ENCODE measurements at places on chromosomes 2 and 18.

- DNase-seq: peak; percentile 5
These were observed 12.2 kb upstream of the PSMA8 start for GRCh38 chr18:26121476-26121875.

DNA sequence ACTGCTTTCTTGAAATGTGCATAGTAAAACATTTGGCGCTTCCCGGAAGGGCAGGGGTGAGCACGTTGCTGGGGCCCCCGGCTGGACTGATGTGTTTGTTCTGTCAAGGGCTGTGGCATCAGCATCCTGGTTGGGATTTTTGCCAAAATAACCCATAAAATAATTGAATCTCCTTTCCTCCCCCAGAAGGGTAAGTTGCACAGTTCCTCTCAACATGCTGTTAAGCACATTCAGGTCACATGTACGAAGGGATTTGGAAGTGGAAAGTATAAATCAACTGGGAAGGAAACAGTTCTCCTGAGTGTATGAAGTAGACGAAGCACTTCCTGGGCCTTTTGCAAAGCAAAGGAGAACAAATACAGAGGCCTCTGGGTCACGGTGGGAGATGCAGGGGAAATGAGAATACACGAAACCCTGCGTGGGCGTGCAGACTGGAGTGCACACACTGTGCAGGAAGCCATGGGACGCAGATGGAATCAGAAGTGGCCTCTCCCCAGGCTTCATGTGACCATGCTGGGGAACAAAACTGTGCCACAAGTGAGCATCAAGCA lies 183.9 kb downstream of the LPIN1 start:
- no peak for DNase-seq

- peak; percentile 64 for DNase-seq
These were observed 32.8 kb upstream of the SLC14A1 start for GRCh38 chr18:45690975-45691815.

- peak; percentile 77 for DNase-seq
These were observed 39.7 kb downstream of the DYNC1I2 start for GRCh38 chr2:171726847-171727450.

- no peak for DNase-seq
These were observed 280.0 kb downstream of the FIGN start for GRCh38 chr2:163455815-163456214.

GRCh38 chr18:75246721-75247610 lies 36.4 kb downstream of the TSHZ1 start:
- peak; percentile 84 for DNase-seq

DNA sequence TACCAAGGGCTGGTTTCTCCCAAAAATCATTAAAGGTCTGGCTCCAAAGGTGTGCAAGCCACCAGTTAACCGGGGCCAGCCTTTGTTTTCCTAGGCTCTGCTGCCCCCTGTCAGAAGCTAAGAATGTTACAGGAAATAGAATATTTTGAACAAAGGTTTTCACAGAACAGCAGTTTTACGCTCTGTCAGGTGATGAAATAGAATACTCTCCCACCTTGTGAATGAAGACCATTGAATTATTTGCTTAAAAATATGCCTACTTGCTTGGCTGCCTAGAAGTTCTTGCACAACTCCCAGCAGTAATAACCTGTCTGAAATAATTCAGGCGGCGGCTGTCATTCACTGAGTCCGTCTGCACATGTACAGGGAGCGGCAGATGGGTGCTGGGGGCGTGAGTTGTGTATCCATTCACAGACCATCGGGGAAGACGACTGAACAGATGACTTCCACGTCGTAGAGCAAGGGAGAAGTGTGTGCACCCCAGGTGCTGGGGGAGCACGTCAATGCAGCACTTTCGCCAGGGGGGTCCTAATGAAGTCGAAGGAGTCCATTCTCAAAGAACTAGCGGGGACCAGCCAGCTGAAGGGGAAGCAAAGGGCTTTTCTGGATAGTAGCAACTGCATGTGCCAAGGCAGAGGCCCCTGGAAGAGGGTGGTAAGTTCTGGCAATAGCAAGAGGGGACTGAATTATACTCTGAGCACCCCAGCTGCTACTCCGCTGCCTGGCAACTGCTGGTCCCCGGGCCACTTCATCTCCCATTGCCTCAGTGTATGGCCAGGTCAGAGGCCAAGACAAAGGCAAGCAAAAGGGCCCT lies 56.1 kb downstream of the SF3B1 start:
- no peak for DNase-seq

DNA sequence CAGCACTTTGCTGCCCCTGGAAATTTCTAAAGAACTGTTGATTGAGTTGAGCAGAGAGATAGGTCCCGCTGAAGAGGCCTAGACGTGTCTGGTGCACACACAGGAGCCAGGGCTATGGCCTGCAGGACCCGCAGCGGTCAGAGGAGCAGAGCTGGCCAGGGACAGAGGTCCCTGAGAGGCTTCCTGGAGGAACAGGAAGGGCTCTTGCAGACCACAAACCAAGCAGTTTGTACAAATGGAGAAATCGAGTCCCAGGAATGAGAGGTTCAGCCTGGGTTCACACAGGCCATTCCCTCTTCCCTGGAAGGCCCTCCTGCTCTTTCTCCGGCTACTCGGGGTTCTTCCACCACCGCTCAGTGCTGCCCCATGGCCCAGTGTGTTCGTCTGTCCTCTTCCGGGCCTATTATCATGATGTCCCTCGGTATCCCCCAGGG lies 1.2 kb upstream of the BIN1 start:
- no peak for DNase-seq

- peak; percentile 26 for DNase-seq
These were observed 99.1 kb downstream of the EN1 start for GRCh38 chr2:118748245-118748885.

GRCh38 chr2:19837235-19837766 lies 64.5 kb downstream of the TTC32 start:
- no peak for DNase-seq

DNA sequence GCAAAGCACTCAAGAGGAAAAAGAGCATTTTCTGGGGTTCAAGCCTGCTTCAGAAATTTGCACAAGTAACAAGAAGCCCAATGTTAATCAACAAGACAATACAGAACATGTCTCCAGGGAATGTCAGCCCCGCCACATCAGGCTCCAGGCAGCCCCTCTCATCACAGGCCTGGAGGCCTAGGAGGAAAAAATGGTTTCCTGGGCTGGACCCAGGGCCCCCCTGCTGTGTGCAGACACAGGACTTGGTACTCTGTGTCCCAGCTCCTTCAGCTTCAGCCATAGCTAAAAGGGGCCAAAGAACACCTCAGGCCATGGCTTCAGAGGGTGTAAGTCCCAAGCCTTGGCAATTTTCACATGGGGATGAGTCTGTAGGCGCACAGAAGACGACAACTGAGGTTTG lies 802.9 kb upstream of the KLHL29 start:
- no peak for DNase-seq

DNA sequence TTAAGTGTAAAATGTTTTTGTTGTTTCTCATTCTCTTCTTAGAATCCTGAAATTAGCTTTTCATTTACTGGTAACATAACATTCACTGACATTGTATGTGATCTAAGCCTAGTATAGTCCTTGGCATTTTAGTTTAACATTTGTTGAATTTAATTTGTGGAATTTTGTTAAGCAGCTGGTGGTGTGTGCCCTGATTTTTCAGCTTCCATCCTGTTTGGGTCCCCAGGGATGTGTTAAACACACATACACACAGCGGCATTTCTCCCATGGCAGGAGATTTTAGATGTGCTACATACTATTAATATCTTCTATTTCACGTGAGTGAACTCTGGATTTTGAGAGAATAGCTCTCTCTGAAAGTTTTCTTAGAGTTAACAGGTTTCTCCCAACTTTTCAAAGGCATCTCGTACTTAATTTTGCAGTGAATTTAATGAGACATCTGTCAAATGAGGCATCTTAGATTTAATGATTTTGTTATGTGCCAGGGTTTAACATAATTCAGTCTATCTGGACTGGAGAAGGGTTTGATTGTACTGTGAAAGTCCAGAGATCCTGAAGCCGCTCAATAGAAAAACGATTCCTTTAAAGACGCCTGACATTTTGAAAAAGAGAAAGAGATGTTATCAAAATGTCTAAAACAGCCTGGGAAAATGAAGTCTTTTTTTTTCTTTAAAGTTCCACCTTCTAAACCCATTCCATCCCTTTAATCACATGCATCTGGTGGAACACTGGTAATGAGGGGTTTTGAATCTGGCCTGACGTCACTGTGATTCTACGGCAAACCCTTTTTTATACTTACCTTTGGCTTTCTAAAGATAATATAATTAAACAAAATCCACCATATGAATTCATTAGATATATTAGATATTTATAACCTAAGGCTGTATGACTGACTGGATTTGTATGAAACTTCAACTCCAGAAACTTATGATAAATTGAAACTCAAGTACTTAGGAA lies 6.8 kb downstream of the PHLPP1 start:
- DNase-seq: no peak

- no peak for DNase-seq
These were observed 59.7 kb downstream of the EXOC6B start for GRCh38 chr2:72765997-72766609.
